Activated CD4-positive, alpha-beta T cell treated with anti-CD3 and anti-CD28 coated beads, Interleukin-2, amount 10 ng/mL, durations not matched to agents 24 days and 14 days (primary cell): ENCODE measurements at places on chromosomes 11 and 22. TPM values are rescaled to one million over a fixed set of nuclear protein-coding genes. Genes with fewer than 3 reads are reported as not detected.

GRCh38 chr11:102241026-102241425, 76.3 kb upstream of the BIRC3 start:
- H3K27ac ChIP-seq = no peak overlapping the region
- H3K36me3 ChIP-seq = no peaks in the 10 kb centered on the region
- H3K4me3 ChIP-seq = no peak overlapping the region
- no peak for DNase-seq

- no peaks in the 10 kb centered on the region for H3K36me3 ChIP-seq
- H3K4me3 ChIP-seq = no peak overlapping the region
- no peak for DNase-seq
- H3K4me1 ChIP-seq = no peaks in the 10 kb centered on the region
- no peaks in the 10 kb centered on the region for H3K27me3 ChIP-seq
- no peak overlapping the region for H3K27ac ChIP-seq
Observed at GRCh38 chr22:49300951-49301397, 526.7 kb downstream of the BRD1 start.

- no peak for DNase-seq
- H3K27me3 ChIP-seq = no peaks in the 10 kb centered on the region
- H3K4me1 ChIP-seq = peaks cover 44% of the 10 kb centered on the region
- no peak overlapping the region for H3K4me3 ChIP-seq
Observed at GRCh38 chr11:65560555-65561418, 2.6 kb upstream of the LTBP3 start.

GRCh38 chr11:62024936-62025486, 57.6 kb upstream of the FTH1 start:
- DNase-seq = peak; percentile 64
- no peaks in the 10 kb centered on the region for H3K36me3 ChIP-seq
- H3K4me1 ChIP-seq = peaks cover 19% of the 10 kb centered on the region
- peak overlapping the region; percentile 92 for H3K27ac ChIP-seq

DNA sequence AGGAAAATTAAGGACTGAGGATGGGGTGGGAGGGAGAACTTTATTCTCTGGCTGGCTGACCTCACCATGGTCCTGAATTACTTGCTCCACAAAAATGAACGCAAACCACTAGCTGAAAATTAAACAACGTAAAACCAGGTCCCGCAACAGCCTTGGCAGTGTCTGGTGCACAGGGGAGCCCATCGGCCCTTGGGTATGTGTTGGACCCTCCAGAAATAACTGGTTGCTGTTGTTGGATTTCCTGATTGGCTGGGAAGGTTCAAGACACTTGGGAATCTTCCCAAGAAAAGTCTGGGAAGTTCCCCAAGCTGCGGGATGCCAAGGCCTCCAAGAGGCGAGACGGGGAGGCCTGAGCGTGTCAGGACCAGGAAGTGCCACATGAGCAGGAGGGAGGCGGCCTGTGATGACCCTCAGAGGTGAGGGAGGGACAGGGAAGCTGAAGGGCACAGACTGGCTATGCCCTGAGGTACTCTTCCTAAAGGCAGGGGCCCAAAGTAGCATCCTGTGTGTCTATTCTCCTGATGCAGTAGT, 10.4 kb upstream of the RASL10A start:
- no peaks in the 10 kb centered on the region for H3K4me1 ChIP-seq
- no peaks in the 10 kb centered on the region for H3K27me3 ChIP-seq
- H3K36me3 ChIP-seq = peaks cover 8% of the 10 kb centered on the region

GRCh38 chr11:76094740-76095139, 111.6 kb downstream of the WNT11 start:
- no peak overlapping the region for H3K27ac ChIP-seq
- no peak for DNase-seq
- no peaks in the 10 kb centered on the region for H3K4me1 ChIP-seq
- H3K36me3 ChIP-seq = peaks cover 7% of the 10 kb centered on the region
- H3K27me3 ChIP-seq = no peaks in the 10 kb centered on the region

- H3K36me3 ChIP-seq = no peaks in the 10 kb centered on the region
- no peak for DNase-seq
- no peak overlapping the region for H3K4me3 ChIP-seq
Observed at GRCh38 chr11:120231963-120232362, 8.0 kb upstream of the POU2F3 start.

GRCh38 chr22:46065691-46066454, 84.5 kb upstream of the PPARA start:
- H3K27ac ChIP-seq = no peak overlapping the region
- peaks cover 10% of the 10 kb centered on the region for H3K4me1 ChIP-seq
- H3K4me3 ChIP-seq = no peak overlapping the region

DNA sequence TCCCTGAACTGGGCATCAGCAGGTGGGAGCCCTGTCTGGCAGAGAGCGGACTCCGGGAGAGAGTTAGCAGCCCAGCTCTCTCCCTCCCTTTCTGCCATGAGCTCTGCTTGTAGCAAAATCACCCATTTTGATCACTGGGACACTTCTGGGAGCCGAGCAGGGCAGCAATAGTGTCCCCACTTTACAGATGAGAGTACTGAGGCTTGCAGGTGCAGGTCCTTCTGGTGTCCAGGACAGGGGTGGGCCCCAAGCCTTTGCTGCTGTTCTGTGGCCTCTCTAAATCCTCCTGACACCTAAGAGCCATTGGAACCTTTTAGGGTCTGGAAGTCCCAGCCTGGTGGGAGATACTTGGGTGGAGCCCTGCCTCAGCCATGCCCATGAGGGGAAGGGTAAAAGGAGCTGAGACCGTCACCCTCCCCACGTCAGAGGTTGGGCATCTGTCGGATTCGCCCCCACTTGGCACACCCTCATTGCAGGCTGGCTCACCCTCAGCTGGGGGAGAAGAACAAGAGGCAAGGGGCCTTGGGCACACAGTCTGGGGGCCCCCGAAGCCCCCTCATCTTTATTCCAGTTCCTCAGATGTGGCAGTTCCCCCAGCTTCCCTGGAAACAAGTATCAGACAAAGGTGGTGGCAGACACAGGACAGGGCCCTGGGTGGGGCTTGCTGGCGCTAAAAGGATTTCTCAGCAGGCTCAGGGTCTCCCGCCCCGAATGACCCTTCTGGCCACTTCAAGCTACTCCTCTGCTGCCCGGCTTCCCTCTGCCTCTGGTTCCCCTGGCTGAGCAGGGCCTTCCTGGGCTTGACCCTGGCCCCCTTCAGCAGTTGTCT, 4.5 kb downstream of the RIN1 start:
- peaks cover 24% of the 10 kb centered on the region for H3K4me1 ChIP-seq
- H3K36me3 ChIP-seq = no peaks in the 10 kb centered on the region
- no peak for DNase-seq
- peaks cover 2% of the 10 kb centered on the region for H3K27me3 ChIP-seq
- H3K4me3 ChIP-seq = no peak overlapping the region
- no peak overlapping the region for H3K27ac ChIP-seq

GRCh38 chr11:1879941-1880720, 11.6 kb downstream of the PRR33 start:
- H3K27me3 ChIP-seq = no peaks in the 10 kb centered on the region
- DNase-seq = no peak
- peaks cover 2% of the 10 kb centered on the region for H3K36me3 ChIP-seq
- H3K27ac ChIP-seq = no peak overlapping the region

GRCh38 chr11:125263268-125263790, 98.8 kb downstream of the PKNOX2 start:
- DNase-seq = no peak
- H3K27me3 ChIP-seq = peaks cover 25% of the 10 kb centered on the region
- no peaks in the 10 kb centered on the region for H3K4me1 ChIP-seq
- no peak overlapping the region for H3K4me3 ChIP-seq
- no peak overlapping the region for H3K27ac ChIP-seq

DNA sequence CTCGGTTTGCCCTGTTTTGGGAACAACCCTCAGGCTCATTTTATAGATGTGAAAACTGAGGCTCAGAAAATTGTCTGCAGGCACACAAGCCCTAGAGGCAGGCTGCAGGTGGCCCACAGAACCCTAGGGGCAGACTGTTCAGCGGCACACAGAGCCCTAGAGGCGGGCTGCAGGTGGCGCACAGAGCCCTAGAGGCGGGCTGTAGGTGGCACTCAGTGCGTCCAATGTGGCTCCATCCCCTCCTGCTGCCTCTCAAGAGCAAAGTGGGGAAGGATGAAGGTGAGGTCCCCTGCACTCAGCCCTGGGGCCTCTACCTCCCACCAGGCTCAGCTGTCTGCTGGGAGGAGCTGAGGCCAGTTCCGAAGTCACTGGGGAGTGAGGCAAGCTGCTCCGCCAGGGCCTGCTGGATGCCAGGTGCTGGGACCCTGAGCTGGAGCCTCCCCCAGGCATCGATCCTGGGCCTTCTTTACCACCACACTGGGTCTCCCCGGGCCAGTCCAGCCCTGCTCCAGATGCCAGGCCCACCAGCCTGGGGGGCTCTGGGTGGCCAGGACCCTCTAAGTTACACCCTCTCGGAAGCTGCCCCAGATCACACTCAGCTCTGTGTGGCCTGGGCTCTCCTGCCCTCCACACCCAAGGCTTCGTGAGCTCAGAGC, 2.3 kb downstream of the ACY3 start:
- peaks cover 18% of the 10 kb centered on the region for H3K4me1 ChIP-seq
- no peak overlapping the region for H3K4me3 ChIP-seq
- DNase-seq = peak; percentile 79
- H3K27ac ChIP-seq = no peak overlapping the region

- H3K27me3 ChIP-seq = peaks cover 6% of the 10 kb centered on the region
- no peaks in the 10 kb centered on the region for H3K36me3 ChIP-seq
- DNase-seq = no peak
- H3K4me1 ChIP-seq = no peaks in the 10 kb centered on the region
- no peak overlapping the region for H3K4me3 ChIP-seq
- no peak overlapping the region for H3K27ac ChIP-seq
Observed at GRCh38 chr11:134556186-134556585, 144.1 kb upstream of the B3GAT1 start.

DNA sequence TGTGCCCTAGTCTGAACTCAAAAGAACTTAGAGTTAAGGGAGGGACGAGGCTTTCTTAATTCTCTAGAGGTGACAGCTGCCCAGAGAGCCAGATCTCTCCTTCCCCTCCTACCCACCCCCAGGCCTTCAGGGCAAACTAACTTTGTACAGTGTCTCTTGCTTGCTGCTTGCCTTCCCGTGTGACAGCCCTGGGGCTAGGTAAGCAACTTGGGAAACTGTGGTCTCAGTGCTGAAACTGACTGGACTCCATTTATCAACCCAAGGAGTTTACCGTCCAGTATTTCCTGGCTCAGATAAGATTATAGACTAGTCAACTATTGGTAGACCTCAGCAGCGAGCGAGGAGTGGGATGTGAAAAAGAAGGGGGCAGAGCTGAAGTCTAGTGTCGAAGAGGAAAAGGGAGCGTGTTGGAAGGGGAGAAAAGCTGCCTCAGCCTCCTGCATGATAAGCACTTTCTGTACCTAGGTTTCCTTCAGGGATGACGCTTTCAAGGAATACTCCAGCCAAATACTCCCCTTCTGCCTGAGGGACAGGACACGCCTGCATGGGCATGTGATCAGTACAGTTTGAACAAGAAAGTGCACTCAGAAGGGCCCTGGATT, 43.3 kb upstream of the WEE1 start:
- no peaks in the 10 kb centered on the region for H3K27me3 ChIP-seq
- DNase-seq = no peak
- peaks cover 20% of the 10 kb centered on the region for H3K36me3 ChIP-seq
- H3K27ac ChIP-seq = no peak overlapping the region

DNA sequence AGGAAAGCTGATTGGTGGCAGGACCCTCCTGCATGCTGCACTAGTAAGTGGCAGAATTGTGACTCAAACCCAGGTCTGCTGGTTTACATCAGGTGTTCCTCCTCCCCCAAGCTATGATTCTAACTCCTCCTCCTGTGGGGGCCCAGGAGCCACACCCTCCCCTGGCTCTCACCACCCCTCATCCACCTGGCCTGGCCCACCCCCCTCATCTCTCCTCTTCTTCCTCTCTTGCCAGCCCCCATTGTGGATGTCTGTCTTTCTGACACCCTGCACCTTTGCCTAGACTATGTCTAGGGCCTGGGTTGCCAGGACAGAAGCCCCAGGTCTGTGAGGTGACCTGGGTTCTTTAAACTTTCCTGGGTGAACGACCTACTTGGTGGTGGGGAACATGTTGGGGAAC, 59.9 kb downstream of the GRIK4 start:
- H3K27ac ChIP-seq = no peak overlapping the region
- peaks cover 18% of the 10 kb centered on the region for H3K27me3 ChIP-seq
- H3K36me3 ChIP-seq = no peaks in the 10 kb centered on the region
- DNase-seq = no peak

DNA sequence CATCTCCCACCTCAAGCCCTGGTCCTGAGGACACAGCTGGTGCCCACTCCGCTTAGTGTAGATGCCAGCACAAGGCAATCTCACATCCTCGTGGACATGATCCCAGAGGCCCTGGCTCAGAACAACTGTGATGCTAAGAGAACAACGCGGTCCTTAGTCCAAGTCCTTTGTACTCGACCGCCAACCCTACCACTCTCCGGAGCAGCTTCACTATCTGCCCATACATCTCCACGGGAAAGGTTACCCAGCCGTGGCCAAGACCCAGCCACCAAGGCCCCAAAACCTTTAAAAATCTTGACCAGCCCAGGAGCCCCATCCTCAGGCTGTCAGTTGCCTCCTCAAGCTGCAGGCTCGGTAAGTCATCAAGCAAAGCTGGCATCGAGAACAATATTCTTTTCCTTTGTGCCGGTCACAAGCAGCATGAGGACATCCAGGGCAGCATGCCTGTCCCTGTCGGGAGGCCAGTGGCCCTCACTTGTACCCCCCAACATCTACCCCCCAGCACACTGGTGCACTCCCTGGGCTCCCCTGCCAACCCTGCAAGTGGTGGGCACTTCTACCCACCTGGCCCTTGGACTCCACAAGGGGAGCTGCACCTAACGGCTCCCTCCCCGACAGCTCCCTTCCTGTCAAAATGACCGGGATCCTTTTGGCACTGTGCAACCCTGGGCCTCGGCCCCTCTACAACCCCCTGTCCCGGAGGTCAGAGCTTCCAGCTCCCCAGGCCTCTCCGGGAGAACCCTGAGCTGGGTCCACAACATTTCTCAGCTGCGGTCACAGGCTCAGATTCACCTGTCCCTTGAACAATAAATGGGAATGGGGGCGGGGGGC, 2.5 kb downstream of the OSBPL5 start:
- DNase-seq = no peak
- H3K27me3 ChIP-seq = peaks cover 39% of the 10 kb centered on the region
- no peak overlapping the region for H3K4me3 ChIP-seq
- peaks cover 4% of the 10 kb centered on the region for H3K4me1 ChIP-seq

- H3K4me3 ChIP-seq = no peak overlapping the region
- H3K4me1 ChIP-seq = no peaks in the 10 kb centered on the region
- H3K36me3 ChIP-seq = no peaks in the 10 kb centered on the region
Observed at GRCh38 chr11:44286911-44287310, 23.0 kb downstream of the ALX4 start.

- no peak overlapping the region for H3K4me3 ChIP-seq
- H3K27me3 ChIP-seq = no peaks in the 10 kb centered on the region
Observed at GRCh38 chr11:120703358-120704152, 192.0 kb downstream of the GRIK4 start.

Gene SLC1A2
- not detected in 2 replicates for total RNA-seq

Gene TOP3B
- 48.0 and 48.6 TPM in 2 replicates for total RNA-seq

Gene SLC7A4
- not detected in 2 replicates for total RNA-seq

Gene MOV10L1
- not detected in 2 replicates for total RNA-seq

Gene FAM111B
- 68.4 and 70.1 TPM in 2 replicates for total RNA-seq

Gene OR8D4
- not detected in 2 replicates for total RNA-seq

Gene OR8G1
- total RNA-seq = not detected in 2 replicates

Gene CATSPER1
- 0.28 and 0.30 TPM in 2 replicates for total RNA-seq

Gene DEFB131B
- total RNA-seq = not detected in 2 replicates

Gene GVQW3
- 3.7 and 4.3 TPM in 2 replicates for total RNA-seq
